ENCODE measurements at places on chromosomes 6 and 20.

- peak; percentile 59 for DNase-seq
Observed at GRCh38 chr20:19205981-19206396, 6.5 kb upstream of the SLC24A3 start.

DNA sequence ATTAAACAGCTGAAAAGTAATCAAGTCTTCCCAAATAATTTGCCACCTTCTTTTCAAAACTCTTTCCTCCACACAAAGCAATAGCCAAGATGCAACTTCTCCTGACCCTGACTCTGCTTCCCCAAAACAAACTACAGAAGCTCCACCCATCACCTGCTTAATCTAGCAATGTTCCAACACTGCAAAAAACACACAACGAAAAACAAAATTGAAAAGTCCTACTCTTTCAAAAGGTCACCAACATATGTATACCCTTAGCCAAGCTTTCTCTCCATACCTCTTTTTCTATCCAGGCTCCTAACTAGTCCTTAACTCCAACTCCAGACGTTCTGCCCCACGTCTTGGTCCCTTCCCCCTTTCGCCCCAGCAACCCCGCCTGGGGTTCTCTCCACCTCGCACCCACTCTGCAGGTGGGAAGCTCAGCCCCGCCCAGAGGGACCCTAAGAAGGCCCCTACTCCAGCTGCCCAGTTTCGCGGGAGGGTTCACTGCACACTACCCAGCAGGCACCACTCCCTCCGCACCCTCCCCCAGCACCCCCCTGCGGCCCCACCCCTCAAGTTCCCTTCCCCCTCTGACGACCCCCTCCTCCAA is 717 bp downstream of the CSNK2A1 start:
- DNase-seq = peak; percentile 66

GRCh38 chr6:41373919-41374617 is 38.7 kb downstream of the NCR2 start:
- no peak for DNase-seq

GRCh38 chr20:57958050-57958420 is 248.2 kb upstream of the PMEPA1 start:
- DNase-seq = no peak

DNA sequence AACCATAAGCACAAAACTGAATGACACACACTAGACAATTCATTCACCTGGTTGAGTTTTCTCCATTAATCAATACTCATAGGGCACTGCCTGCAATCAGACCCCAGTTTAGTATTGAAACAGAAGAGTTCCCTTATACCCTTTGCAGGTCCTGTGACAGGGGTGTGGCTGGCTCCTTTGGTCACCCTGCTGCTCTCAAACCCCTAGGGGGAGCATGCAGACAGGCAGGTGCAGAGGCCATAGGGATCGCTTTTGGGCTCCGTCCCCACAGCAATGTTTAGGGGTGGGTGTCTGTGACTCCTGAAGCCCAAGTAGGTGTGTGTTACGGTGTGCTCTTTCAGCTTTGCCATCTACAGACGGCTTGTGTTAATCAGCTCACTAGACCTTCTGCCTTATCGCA is 210.4 kb downstream of the CENPW start:
- no peak for DNase-seq

DNA sequence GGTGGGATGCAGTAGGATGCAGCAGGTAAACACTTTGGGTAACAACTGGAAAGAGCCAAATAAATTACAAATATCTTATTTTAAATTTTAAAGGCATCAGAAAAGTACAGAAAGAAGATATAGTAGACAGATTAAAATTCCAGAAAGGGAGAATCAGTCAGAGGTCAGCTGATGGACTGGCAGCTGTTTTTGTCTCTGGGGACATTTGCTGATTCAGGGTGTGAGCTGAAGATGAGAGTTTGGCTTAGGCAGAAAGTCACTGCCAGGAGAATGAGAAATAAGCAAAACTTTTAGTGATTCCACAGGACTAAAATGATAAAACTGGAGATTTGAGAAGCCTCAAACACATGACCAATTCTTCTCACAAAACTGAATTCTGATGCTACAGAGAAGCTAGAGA is 39.5 kb downstream of the AHI1 start:
- DNase-seq = no peak

- DNase-seq = no peak
Observed at GRCh38 chr20:45187693-45188092, 13.0 kb downstream of the PI3 start.

DNA sequence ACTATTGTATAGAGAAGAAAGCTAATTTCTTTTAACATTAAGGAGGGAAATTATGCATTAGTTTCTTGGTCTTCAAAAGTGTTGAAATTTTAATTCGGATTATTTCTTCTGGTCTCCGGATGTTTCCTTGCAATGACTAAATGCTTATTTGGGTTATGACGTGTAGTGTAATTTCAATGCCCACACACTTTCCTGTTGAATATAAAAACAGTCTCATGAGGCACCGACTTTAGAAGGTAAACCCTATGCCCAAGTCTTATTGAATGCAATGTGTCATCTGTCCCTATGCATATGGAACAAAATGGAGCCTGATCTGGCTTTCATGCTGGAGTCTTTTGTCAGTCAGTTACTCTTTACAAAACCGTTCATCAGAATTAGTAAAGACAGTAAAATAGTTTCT is 17.7 kb downstream of the GJA1 start:
- no peak for DNase-seq

DNA sequence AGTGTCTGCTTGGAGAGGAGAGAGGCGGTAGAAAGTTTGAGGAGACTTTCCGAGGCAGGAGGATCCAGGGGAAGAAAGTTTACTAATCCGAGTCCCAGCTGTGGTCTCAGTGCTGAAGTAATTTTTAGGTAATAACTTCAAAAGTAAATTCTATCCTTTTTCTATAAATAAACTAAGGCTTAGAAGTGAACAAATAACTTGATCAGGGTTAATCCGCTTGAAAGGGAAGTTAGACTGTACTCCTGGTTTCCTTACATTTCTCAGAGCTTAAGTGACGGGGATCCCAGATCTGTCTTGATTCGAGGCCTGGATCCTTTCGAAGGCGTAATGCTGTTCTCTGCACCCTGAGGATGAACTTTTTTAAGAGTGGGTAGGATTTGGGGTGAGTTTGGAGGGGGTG is 2.6 kb downstream of the STK35 start:
- DNase-seq = no peak

DNA sequence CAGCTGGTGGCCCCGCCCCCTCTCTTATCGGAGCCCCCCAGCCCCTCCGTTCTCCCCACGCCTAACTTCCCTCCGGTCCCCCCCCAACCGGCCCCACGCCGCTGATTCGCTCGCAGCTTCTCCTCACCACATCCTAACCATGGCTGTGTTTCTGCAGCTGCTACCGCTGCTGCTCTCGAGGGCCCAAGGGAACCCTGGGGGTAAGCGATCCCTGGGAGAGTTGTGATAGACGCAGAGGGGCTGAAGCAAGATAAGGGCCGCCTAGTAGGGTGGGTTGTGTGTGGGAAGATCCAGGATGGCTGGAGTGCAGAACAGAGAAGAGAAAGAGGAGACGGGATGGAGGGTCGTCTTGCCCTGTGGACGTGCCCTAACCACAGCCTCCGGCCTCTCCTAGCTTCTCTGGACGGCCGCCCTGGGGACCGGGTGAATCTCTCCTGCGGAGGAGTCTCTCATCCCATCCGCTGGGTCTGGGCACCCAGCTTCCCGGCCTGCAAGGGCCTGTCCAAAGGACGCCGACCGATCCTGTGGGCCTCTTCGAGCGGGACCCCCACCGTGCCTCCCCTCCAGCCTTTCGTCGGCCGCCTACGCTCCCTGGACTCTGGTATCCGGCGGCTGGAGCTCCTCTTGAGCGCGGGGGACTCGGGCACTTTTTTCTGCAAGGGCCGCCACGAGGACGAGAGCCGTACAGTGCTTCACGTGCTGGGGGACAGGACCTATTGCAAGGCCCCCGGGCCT is at the start of gene MPIG6B:
Gene MPIG6B (plus strand): TSS at position 129 of the 735 bp plus-strand sequence. CDS start 11 bp downstream, at position 140.
- no peak for DNase-seq

GRCh38 chr6:157759028-157759427 is 64.0 kb upstream of the SNX9 start:
- no peak for DNase-seq
